GOT3 (cell line): ENCODE measurements at places on chromosomes 7 and 10.

DNA sequence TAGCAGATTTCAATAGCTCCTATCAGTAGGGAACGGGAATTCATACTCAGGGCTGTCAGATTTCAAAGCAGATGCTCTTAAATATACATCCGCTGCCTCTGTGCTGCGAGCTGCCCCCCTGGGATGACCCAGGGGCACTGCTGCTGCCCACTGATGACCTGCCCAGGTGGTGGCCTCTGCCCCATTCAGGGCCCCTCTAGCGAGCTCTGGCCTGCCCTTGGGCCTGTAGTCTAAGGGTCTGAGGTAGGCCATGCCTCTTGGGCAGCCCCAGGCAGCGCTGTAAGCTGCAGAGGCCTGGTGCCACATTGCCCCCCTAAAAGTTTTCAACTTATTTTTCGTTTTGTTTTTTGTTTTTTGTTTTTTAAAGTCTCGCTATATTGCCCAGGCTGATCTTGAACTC, 50.6 kb upstream of the SH2B2 start:
- DNase-seq = no peak

- DNase-seq = no peak
These were observed 59.2 kb upstream of the GLCCI1 start for GRCh38 chr7:7909376-7909775.

- no peak for DNase-seq
These were observed 165.6 kb downstream of the ZEB1 start for GRCh38 chr10:31484431-31485135.

DNA sequence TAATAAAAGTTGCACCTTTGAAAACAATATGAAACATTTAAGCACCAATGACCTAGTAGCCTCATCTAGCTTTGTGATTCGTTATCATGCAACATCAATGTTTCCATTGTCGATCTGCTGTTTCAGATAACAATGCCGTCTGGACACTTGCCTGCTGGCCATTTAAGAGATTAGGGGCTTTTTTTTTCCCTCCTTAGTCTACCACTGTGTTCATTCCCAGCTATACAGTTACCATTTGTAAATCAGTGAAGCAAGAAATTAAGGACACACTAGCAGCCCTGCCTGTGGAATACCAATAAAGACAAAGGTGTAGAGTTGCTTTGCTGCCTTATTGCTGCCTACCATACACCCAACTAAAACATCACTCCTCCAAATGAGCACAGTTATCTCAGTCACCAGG, 37.6 kb upstream of the MYO3A start:
- DNase-seq = no peak

DNA sequence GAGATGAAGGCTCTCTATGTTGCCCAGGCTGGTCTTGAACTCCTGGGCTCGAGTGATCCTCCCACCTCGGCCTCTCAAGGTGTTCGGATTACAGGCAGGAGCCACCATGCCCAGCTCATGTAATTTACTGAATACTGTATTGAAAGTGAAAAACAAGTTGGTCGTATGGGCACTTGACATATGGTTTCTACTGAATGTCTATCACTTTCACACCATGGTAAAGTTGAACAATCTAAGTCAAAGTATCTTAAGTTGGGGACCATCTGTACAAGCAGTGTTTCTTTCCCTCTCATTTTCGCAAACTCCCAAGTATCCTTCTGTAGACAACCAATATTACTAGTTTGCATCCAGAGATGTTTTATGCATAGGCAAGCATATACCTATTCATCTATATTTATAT, 116.6 kb downstream of the TMEM178B start:
- DNase-seq = no peak

- DNase-seq = no peak
These were observed 296.4 kb upstream of the MKLN1 start for GRCh38 chr7:131031099-131031868.

GRCh38 chr10:120894556-120894955, 43.4 kb downstream of the WDR11 start:
- no peak for DNase-seq
